DMS79 (cell line): ENCODE measurements at places on chromosomes 7 and 10.

DNA sequence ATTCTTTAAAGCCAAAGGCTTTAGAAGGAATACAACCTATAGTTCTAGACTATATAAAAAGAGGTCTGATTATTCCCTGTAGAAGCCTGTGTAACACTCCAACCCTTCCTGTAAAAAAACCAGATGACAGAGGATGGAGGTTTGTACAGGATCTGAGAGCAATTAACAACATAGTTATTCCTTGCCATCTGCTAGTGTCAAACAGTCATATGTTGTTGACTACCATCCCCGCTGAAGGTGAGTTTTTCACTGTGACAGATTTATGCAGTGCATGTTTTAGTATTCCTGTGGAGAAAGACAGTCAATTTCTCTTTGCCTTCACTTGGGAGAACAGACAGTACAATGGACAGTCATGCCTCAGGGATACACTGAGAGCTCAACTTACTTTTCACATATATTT, 19.0 kb upstream of the SLC26A4 start:
- DNase-seq = no peak

- no peak for DNase-seq
Measured at GRCh38 chr7:129423700-129424410, 10.4 kb upstream of the STRIP2 start.

DNA sequence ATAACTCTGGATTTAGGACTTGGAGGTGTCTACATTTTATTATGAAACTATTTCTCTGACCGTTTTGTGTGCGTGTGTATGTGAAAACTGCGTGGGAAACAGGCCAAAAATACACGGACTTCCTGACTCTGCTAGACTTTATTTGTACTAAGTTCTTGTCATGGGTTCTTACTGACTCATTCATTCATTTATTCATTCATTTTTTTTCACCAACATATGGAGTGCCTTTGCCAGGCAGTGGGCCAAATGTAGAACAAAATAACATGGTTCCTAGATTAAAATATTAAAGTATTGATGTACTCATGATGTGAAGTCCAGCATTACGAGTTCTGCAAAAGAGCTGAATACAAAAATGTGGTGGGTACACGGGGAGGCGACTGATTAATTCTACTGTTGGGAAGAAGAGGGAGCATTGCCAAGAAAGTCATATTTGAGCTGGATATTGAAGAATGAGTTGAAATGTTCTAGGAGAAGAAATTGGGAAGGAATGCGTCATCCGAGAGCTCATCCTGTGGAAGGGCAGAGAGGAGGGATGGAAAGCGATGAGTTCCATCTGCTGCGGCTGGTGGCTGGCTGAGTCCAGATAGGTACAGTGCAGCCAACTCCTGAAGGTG, 24.6 kb downstream of the CACNB2 start:
- no peak for DNase-seq

GRCh38 chr7:12553416-12553815, 17.1 kb upstream of the SCIN start:
- DNase-seq = no peak

DNA sequence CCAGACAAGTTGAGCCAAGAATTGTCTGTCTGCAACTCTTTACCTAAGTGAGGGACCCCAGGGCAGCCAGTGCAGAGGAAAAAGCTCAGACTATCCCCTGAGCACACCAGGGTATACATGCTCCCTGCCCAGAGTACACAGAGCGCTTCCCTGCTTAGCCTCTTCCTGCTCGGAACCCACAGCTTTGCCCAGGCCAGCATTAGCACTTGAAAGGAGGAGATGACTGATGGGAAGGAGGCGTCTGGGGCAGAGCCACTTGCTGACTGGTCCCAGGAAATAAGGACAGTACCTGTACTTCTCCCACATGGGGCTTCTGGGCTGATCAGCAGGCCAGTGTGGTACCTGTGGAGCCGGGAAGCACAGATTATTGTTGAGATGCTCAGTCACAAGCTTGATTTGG, 48.4 kb upstream of the TRIM8 start:
- no peak for DNase-seq

DNA sequence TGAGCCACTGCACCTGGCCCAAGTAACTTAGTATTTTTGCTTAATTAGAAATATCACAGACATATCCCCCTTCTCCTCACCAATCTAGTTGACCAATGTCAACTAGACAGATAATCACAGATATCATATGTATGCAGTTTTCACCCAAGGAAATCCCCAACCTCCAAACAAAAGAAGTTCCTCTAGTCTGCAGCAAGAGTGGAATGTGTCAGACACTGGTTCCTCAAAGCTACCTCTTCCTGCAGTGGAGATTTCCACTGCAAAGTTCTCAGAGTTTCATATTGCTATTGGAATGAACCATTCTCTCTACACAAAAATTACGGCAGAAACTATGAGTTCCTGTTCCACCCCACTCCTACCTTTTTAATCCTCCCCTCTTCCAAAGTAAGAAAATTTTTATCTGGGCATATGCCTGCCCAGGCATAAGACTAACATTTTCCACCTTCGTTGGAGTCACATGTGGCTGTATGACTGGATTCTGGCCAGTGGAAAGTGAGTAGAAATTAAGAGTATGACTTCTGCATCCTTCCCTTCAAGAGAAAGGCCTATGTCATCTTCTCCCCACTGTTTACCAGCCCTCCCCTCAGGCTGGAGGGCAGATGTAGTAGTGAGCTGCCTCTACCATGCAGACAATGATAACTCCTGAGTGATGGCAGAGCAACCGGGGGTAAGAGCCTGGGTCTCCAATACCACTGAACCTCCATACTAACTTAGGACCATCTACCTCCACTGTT, 103.0 kb downstream of the MYOF start:
- no peak for DNase-seq

DNA sequence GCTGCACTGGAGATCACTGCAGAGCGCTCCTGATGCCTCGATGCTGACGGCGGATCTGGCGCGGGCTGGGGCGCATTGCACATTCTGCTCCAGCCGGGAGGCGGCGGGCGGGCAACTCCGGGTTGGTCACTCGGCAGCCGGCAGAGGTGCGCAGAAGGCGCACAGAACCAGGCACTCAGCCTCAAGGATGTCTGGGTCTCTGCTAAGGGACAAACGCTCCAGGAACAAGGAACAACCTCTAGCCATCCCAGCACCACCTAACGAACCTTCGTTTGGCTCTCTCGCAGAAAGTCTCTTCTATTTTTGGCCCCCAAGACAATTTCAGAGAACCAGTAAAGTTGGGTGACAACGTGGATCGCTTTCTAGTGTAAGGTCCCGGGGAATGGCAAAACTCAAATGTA, 254.6 kb downstream of the OTUD1 start:
- no peak for DNase-seq

GRCh38 chr7:30285536-30286284, 1.3 kb downstream of the ZNRF2 start:
- DNase-seq = no peak

- peak; percentile 94 for DNase-seq
Measured at GRCh38 chr7:130154501-130155317, 50.5 kb downstream of the TMEM209 start.

DNA sequence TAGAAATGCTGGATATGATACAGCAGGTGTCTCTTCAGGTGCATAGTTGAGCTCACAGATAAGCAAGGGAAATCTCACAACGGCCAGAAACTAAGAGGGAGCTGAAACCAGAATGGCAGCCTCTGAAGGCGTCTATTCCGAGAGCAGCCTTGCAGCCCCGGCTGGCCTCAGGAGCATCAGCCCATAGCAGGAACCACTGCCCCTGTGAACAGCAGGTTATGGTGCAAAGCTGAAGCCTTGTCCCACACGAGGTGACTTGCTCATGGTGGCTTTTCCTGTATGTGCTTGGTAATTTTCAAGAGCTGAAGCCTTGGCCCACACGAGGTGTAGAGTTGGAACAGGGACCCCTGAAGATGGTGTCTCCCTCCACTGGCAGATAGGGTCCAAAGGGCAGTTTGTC, 33.2 kb downstream of the BNIP3 start:
- DNase-seq = no peak

GRCh38 chr10:23910291-23910690, 298.6 kb upstream of the KIAA1217 start:
- no peak for DNase-seq

- DNase-seq = peak; percentile 93
Measured at GRCh38 chr7:2237109-2237602, 4.4 kb upstream of the MAD1L1 start.

DNA sequence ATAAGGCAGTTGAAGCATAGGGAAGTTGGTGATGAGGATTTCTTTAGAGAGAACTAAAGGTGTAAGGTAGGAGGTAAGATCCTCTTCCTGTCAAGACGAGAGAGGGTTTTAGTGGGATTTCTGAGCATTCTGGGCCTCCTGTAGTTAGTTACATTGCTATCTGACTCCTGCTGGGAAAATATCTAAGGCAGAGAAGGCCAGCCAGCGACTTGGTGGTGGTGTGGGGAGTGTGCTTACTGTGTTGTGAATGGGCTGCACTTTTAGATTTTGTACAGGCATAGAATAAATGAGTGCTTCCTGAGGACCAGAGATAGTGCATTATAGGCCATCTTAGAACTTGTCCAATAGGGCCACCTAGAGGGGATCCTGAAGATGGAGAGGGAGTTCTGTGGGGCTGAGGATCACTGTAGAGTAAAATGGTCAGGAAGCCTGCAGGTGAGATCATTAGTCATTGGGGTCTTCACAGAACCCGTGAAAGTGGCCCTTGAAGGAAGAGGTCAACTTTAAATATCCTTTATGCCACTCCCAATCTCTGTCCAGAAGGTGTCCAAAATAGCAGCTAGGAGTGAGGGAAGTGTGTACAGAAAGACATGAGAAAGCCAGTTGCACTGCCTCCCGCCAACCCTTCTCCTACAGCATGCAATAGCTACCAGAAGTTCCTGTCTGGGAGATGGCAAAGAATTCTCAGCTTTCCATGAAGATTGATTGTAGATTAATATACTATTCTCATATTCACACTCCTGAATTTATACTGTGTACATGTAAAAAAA, 266.6 kb downstream of the POLR1F start:
- DNase-seq = no peak

DNA sequence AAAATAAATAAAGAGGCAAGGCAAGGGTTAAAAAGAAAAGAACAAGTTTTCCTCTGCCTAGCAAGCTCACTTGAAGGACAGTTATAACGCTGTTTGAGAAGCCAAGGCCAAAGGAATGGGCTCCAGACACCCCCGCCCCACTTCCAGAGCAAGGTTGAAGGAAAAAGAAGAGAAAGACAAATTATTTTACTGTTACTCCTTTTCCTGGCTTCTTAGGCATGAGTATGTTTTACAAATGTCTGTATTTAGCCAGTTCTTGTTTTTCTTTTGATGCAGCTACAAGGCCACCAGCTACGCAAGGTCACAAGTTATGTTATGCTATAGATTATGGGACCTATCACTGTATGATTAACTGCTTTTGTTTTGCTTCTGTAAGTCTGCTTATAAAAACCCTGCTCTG, 94.6 kb downstream of the ZNF22 start:
- DNase-seq = no peak

DNA sequence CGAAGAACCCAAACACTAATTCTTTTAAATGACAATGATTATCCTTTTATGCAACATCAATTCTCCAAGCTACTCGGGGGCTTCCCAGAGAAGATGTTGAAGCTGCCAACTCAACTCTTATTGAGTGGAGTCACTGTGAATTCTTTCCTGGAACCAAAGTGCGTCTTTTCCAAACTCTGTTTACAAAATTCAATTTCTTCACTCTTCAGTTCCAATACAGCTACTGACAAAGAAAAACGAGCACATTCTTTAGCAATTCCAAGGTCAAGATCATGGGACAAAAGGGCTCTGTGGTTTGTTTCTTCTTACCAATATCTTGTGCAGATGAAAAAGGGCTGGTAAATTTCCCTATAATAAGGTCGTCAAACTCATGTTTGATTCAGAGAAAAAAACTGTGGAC, 74.2 kb downstream of the FAS start:
- DNase-seq = no peak

DNA sequence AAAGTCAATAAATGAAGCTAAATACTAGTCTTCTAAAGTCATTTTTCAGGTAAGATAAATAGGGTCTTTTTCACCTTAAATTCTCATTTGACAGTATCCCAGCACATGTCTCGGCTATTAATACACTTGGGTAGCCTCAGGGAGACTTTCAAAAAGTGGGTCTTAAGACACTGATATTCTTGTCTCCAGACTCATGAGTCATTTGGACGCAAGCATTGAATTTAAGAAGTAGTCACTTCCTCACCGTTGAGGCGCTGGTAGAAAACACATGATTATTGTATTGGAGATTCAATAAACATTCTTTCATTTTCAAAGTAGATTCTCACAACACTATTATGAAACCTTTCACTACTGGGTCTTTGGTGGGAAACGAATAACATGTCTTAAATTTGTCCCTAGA, 108.9 kb upstream of the SP8 start:
- DNase-seq = no peak

DNA sequence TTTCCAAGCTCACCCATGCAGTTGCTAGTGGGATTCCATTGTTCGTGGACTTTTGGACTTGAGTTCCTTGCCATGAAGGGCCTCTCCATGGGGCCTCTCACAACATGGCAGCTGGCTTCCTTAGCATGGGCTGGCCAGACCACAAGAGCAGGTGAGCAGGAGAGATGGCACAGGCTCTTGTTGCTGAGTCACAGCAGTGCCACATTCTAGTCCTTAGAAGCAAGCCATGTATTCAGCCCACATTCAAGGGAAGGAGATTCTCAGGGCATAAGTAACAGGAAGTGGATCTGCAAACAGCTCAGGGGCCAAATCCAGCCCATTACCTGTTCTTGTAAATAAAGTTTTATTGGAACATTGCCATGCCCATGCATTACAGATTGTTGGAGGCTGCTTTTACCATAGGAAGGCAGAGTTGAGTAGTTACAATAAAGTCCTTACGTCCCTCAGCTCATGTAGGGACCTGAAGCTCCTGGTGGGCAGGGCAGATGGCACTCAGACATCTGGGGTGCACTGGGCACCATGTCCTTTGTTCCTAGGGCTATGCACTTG, 481.5 kb upstream of the FOXK1 start:
- DNase-seq = no peak

GRCh38 chr7:78125884-78126283, 327.3 kb downstream of the PHTF2 start:
- DNase-seq = no peak

DNA sequence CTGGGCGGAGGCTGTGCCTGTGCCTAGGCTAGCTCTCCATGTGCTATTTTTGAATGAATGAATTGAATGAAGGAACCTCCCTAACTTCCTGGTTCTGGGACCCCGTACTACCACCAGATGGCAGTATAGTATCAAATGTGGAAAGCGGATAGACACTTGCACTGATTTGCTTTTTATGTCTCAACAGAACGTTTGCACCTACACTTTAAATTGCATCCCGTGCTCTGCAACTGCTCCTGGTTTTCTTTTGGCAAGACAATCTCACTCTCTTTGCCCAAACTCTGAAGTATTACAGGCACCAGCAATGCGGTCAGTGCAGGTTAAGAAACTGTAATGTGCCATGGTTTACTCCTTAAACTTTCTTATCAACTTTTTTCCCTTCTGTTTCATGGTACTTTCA, 6.5 kb downstream of the FZD8 start:
- DNase-seq = no peak

- DNase-seq = no peak
Measured at GRCh38 chr10:119769886-119770285, 44.0 kb downstream of the INPP5F start.

GRCh38 chr10:71210542-71210871, 1.9 kb upstream of the UNC5B start:
- no peak for DNase-seq
